ENCODE measurements at places on chromosomes 5 and 9.

GRCh38 chr5:67144183-67144639 lies 52.4 kb downstream of the CD180 start:
- no peak for DNase-seq

DNA sequence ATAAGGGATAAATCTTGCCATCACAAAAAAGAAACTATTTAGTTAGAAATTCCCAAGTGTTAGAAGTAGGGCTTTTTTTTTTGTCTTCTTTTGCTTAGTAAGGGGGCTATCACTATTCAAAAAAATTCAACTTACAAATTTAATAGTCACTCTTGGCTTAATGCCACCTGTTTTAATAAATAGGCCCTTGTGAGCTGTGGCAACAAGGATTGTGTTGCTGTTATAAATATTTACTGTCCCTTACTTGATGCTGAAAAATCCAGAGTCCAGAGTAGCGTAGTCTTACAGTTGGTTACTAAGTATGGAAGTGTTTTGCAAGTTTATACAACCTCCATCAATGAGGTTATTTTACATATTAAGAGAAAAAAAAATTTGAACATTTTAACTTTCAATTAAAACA lies 21.4 kb upstream of the CEP78 start:
- no peak for DNase-seq

DNA sequence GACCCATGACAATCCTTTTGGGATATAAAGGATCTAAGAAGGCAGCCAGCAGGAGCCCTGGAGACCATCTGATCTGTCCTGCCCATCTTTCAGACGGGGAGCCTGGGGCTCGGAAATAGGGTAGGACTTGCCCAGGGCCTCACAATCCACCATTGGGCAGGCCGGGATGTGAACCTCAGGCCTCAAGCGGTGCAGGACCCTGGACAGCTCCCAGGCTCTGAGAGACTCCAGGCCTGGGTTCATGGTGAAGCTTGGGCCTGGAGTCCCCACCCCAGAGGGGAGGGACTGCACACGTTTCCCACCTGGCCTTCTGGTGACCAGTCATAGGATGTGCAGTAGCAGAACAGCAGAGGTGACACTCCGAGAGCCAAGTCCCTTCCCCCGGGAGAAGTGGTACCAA lies 36.6 kb upstream of the RAPGEF1 start:
- DNase-seq = no peak

GRCh38 chr9:109914280-109915027 lies 134.5 kb downstream of the PALM2AKAP2 start:
- DNase-seq = peak; percentile 87

- DNase-seq = no peak
Observed at GRCh38 chr5:132103969-132104391, 30.4 kb downstream of the CSF2 start.

- DNase-seq = no peak
Observed at GRCh38 chr5:155546075-155546474, 532.5 kb downstream of the KIF4B start.

DNA sequence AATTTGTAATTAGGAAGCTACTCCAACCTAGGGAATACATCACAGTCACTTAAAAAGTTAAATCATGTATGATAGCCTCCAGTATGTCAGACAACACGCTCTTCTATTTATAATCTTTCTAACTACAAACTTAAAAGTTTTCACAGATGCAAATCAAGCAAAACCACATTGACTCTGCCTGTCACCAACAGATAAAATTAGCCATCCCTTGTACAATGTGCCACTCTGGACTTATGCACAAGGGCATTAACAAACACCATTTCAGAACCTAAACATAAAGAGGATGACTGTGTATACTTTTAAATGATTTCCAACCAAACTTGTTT lies 14.7 kb downstream of the ERP44 start:
- DNase-seq = no peak

GRCh38 chr9:95807326-95807947 lies 68.1 kb upstream of the ERCC6L2 start:
- no peak for DNase-seq

DNA sequence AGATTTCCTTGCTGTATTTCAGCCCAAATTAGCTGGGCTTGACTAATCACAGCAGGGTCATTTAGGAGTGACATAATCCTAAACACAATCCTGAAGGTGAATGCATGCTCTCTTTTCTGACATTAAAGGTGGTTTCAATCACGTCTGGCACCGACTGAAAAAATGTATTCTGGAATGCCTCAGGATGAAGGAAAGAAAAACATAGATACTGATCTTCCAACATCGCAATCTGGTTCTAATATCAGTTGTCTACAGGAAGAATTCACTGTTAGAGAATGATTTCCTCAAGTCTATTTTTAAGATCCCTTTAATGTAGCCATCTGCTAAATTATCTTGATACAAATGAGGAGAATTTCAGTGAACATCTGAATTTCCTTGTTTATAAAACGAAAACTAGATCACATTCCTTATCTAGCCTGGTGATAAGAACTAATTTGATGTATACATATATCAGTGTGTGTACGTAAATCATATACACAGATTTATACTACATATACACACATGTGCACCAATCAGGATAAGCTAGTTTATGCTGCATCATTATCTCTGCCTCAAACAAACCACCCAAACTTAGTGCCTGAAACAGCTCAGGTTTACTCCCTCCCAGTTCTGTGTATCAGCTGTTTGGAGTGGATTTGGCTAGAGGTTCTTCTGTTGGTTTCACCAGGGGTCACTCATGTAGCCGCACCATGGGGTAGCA lies 31.3 kb upstream of the TAS2R1 start:
- DNase-seq = no peak

GRCh38 chr9:14309403-14309802 lies 4.5 kb downstream of the NFIB start:
- DNase-seq = no peak

DNA sequence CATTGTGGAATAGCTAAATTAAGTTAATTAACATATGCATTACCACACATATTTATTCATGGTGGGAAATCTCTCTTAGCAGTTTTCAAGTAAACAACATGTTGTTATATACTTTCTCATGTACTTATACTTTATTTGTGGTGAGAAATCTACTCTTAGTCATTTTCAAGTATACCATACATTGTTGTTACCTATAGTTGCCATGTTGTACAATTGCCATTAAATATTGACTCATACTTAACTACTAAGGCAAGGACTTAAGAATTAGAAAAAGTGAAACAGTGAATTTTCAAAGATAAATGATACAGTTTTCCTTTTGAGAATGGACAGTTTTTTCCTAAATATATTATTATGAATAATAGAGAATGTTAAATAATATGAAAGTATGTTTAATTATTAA lies 27.7 kb downstream of the UGCG start:
- no peak for DNase-seq

DNA sequence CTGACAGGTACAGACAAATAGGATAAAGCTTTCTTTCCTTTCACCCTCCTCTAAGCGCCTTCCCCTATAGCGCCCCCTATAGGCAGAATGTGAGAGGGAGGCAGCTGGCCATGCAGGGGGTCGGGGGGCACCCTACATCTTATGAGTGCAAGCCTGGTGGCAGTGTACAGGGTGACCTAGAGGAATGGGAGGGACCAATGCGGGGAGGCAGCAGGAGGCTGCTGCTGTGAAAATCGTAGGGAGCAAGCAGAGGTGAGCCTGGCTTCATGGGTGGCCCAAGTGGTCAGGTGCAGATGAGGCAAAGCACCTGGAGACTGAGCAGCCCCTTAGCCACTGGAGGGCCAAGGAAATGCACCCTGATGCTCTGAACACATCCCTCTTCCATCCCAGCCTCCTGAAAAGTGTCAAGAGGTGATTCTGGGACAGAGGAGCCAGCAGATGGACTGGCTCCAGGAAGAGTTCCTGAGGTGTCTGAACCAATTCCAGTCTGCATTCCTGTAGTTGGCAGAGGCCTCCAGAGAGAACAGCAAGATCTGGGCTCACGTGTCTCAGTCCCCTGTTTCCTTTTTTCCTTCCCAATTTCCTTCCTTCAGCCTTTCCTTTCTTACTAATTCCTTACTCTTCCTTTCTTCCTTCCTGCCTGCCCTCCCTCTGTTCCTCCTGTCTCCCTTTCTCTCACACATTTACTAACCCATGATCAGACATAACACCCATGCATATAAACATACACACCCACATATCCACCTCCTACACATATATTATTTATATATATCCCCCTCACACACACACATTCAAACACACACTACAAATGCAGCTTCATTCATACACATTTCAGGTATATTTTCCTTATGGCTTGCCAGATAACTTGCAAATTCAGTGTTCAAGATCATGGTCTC lies 32.8 kb upstream of the GALNT10 start:
- no peak for DNase-seq

DNA sequence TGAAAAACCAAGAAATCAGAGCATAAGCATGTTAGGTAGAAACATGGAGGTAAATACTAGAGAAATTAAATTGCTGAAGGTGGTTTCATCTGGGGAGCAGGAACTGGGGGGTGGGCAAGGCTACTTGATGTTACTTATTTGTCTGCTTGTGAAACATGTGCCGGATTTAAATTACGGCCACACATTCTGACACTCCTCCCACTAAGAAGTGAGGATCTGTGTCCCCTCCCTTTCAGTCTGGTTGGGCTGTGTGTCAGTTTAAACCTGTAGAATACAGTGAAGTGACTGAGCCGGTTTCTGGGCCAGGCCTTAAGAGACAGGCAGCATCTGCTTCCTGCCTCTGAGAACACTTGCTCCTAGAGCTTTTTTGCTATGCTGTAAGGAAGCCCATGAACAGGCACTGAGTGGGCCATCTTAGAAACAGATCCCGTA lies 2.3 kb upstream of the IARS1 start:
- no peak for DNase-seq

- no peak for DNase-seq
Observed at GRCh38 chr9:24210641-24211040, 335.1 kb downstream of the IZUMO3 start.

- no peak for DNase-seq
Observed at GRCh38 chr9:126614088-126614454, 343 bp downstream of the LMX1B start.

DNA sequence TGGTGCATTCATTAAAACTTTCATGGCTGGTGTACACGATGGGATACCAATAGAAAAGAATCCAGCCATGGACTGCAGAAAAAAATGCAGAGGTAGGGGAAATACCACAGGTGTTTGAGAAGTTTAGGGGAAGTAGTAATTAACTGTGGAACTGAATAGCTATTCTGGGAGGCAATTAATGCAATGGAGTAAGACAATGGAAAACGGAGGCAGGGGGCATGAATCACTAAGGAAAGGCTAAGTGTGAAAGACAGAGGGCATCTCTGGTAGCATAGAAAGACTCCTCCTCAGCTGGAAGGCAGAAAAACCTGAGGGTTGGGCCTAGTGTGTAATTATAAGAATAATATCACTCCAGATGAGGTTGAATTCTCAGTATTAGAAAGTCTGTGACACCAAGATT lies 30.9 kb upstream of the NPR3 start:
- DNase-seq = no peak

All from AG09309 (cell line).